Gastrocnemius medialis (tissue), 4 donors: ENCODE measurements at places on chromosomes 16 and 17. TPM values are rescaled to one million over a fixed set of nuclear protein-coding genes. Genes with fewer than 3 reads are reported as not detected.

- H3K4me1 ChIP-seq, result no peaks in the 10 kb centered on the region
- DNase-seq, result no peak
- H3K4me3 ChIP-seq, result no peak overlapping the region
- H3K27me3 ChIP-seq, result no peaks in the 10 kb centered on the region
- no peak overlapping the region for H3K27ac ChIP-seq
These were observed 1357.4 kb upstream of the GOT2 start for GRCh38 chr16:60091529-60091928.

DNA sequence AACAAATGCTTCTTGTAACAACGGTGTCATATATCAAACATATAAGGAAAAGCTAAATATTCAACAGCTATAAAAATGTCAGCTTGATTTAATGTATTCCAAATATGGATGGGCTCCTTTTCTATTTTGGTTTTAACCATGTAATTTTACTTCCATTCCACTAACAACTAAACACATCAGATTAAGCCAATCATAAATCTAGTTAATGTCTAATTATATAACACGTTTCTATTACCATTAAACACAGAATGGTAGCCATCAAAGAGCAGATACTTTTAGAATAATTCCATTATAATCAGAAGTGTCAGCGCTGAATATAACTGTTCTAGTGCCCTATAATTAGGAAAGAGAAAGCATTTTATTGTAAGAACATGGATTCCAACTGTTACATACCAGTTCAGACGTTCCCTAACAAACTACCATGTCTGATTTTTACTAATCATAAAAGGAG is 10.0 kb downstream of the CMC2 start:
- H3K4me3 ChIP-seq, result no peak overlapping the region
- H3K4me1 ChIP-seq, result peaks cover 19% of the 10 kb centered on the region
- H3K27me3 ChIP-seq, result no peaks in the 10 kb centered on the region
- H3K27ac ChIP-seq, result no peak overlapping the region

- no peaks in the 10 kb centered on the region for H3K36me3 ChIP-seq
- no peak for DNase-seq
- no peak overlapping the region for H3K4me3 ChIP-seq
- H3K27ac ChIP-seq, result peak overlapping the region; percentile 61
These were observed 12.3 kb downstream of the HMOX2 start for GRCh38 chr16:4488499-4488967.

DNA sequence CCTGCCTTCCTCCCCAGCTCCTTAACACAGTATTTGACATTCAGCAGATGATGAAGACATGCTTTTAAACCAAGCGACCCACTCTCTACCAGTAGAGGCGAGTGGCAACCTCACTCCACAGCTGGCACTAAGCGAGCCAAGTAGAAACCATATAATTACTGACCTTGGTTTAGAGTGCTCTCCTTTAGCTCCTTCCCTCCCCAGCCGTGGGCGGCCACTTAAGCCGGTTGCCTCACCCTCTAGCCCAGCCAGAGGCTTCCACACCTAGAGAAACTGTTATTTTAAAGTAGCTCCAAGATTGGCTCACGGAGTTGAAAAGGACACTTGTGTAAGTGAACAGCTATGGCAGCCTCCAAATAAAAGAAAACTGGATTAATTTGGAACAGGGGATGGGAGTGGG is 109.1 kb upstream of the CRHR1 start:
- peaks cover 8% of the 10 kb centered on the region for H3K27me3 ChIP-seq
- no peaks in the 10 kb centered on the region for H3K36me3 ChIP-seq
- DNase-seq, result no peak
- H3K27ac ChIP-seq, result no peak overlapping the region
- H3K4me3 ChIP-seq, result no peak overlapping the region

HS3ST3B1 gene
- 1.4 TPM for total RNA-seq

CIITA gene
- 9.1 TPM for total RNA-seq
